IMR-90 (cell line): ENCODE measurements at places on chromosomes 13 and 19. TPM values are rescaled to one million over a fixed set of nuclear protein-coding genes. Genes with fewer than 3 reads are reported as not detected.

Gene LILRB1
- total RNA-seq: not detected in 2 replicates

Gene PEX11G
- total RNA-seq: 0.72 and 1.1 TPM in 2 replicates

Gene CFAP97D2
- total RNA-seq: not detected in 2 replicates

Gene FRY
- total RNA-seq: 3.0 and 4.2 TPM in 2 replicates

Gene COX7A1
- total RNA-seq: 0.54 and 1.1 TPM in 2 replicates

Gene FREM2
- total RNA-seq: not detected in 2 replicates

Gene PLPP2
- 2.3 and 2.8 TPM in 2 replicates for total RNA-seq

Gene CD177
- under 0.01 TPM in 1 of 2 replicates, not detected in the other for total RNA-seq

Gene SYT5
- total RNA-seq: under 0.01 TPM in 2 replicates

Gene LGALS4
- not detected in 2 replicates for total RNA-seq

Gene KIR3DL1
- total RNA-seq: not detected in 2 replicates

DNA sequence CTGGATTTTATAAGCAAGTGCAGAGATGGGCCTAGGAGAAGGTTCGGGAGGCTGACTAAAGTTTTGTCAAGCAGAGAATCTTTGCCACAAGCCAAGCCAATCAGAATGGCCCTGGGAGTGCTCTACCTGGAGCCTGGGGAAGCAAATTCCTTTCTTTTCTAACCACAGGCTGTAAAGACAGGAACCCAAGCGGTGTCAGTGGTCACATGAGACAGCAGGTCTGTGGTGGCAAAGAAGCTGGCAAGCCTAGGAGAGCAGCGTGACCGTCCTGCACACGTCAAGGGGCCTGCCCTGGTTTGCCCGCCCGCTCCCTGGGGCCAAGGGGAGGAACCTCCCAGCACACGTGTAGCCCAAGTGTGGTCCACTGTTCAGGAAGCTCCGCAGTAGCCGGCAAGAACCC, 90.8 kb downstream of the IPO5 start:
- no peak for DNase-seq

GRCh38 chr13:19766591-19766990, 16.2 kb downstream of the PSPC1 start:
- DNase-seq: no peak

- no peak for DNase-seq
Observed at GRCh38 chr19:44557933-44558332, 28.5 kb upstream of the CEACAM20 start.

DNA sequence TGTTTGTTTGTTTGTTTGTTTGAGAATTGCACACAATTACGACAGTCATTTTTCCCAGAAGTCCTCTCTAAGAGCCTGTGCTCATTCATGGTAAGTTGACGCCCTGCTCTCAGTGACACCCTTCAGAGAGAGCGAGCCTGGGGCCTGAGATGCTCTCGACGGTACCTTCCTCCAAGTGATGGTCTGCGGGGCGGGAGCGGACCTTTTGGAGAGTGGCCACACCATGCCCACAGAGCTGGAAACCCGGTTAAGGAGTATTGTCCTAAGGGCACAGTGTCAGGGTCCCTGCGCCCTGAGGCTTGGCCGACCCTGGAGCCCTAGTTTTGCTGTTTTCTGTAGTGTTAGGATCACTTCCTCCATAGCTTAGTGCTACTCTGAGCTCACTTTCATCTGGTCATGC, 3.6 kb downstream of the POP4 start:
- no peak for DNase-seq

GRCh38 chr13:73698859-73699258, 435.3 kb downstream of the KLF12 start:
- peak; percentile 44 for DNase-seq

DNA sequence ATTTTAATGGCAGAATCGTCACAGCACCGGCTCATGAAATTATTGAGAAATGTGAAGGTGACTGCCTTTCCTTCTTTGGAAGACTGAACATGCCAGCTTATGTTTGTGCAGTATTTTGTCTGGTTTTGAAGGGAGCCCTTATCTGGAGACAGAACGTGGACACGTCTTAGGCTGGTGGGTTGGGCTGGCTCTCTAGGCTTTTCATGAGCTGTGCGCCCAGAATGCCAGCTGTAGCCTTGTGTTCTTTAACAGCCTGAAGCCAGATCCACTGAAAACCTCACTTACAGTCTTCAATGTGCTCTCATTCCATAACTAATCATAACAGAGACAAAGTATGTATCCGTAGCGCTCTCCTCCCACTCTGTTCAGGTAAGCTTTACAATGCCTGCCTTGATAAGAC, 184.4 kb upstream of the HTR2A start:
- DNase-seq: no peak

DNA sequence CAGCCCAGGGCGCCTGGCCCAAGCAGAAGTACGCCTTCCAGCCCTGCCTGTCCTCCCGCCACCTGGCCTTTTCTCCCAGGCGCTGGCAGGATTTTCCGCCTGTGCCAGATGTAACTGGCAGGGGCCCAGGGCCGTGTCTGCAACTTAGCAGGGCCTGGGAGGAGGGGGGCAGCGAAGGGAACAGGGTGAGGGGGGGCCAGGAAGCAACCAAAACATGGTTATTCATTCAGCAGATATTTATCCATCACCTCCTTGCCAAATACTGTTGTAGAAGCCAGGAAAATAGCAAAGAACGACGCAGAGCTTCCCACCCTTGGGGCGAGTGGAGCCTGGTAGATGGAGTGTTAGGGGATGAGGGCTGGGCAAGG, 5.6 kb downstream of the TLE6 start:
- peak; percentile 68 for DNase-seq

DNA sequence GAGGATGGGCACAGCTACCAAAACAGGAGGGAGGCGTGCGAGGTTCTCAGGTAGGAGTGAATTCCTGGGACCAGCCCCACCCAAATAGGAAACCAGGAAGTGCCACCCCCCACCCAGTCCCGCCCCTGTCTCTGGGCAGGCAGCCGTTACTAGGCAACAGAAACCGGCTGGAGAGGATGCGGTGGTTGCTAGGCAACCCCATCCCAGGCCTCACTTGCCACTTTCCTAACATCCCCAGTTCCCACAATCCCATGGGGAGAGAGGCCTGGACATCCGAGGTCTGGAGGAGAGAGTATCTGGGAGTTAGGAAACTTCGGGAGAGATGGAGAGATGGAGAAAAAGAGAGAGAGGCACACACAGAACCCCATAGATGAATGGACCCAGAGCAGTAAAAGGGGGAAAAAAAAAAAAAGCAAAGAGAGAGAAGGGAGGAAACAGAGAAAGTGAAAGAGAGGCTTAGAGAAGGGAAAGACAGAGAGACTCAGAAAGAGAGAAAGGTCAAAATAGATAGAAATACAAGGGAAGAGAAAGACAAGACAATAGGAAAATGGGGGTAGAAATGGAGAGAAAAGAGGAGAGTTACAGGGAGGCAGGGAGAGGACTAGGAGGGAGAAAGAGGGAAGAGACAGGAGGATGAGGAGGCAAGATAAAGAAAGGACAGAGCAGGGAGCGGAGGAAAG, 3.8 kb downstream of the GRIK5 start:
- peak; percentile 19 for DNase-seq

GRCh38 chr13:45078003-45078402, 42.3 kb upstream of the GTF2F2 start:
- DNase-seq: no peak

DNA sequence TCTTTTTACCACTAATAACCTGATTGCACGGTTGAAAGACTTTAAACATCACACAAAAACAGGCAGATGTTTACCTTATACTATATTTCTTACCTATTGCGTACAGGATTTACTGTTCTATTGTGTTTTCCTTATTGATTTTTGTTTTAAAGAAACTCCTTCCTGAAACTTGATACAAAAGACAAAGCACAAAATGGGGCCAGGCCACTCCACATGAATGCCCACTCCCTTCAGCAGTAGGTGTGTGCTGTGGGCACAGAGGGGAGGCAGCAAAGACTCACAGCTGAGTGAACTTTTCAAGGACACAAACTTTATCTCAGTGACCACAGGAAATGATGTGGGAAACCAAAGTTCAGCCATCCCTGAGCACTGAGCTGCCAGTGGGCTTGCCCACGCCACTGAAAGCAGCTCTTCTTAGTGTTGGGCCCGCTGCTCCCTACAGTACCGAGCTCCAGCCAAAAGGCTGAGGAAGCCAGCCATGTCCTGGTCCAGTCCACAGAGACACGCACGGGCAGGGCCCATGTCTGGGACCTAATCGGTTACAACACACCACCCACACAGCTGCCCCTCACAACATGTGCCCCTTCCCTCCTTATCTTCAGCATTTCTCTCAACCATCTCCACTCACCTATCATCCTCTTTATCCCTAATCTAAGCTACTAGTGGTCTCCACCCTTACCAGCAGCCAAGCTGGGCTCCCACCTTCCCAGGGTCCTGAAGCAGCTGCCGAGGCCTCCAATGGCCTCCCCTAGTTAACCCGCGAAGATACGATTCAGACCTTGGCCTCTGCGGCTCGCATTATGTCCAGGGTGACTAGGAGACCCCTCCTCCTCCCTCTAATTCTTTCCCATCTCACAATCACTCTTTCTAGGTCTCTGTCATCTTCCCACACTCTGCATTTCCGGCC, 39.5 kb downstream of the ATP7B start:
- no peak for DNase-seq

- DNase-seq: peak; percentile 1
Observed at GRCh38 chr13:53200498-53201453, 172.2 kb downstream of the OLFM4 start.

GRCh38 chr19:45972947-45973540, 621 bp downstream of the NOVA2 start:
- no peak for DNase-seq

- no peak for DNase-seq
Observed at GRCh38 chr13:93955904-93956303, 523.6 kb downstream of the DCT start.

DNA sequence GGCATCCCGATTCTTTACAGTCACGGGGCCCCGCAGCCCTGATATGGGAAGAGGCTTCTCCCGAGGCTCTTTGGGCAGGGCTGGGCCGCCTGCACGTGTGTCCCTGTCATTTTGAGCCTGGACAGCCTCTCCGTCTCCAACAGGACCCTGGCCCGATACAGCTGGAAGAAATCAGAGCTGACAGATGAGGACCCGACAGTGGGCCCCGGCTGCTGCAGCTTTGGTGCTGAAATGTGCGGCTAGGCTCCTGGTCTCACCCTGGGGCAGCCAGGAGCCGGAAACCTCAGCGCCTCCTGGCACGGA, 3.2 kb downstream of the PIAS4 start:
- DNase-seq: no peak

- DNase-seq: peak; percentile 86
Observed at GRCh38 chr13:109156181-109156935, 526.9 kb downstream of the MYO16 start.

- DNase-seq: no peak
Observed at GRCh38 chr13:113917096-113917495, 53.2 kb upstream of the GAS6 start.

- no peak for DNase-seq
Observed at GRCh38 chr19:40627486-40628279, 26.5 kb downstream of the LTBP4 start.

GRCh38 chr13:98143601-98144026, 720 bp downstream of the FARP1 start:
- DNase-seq: peak; percentile 7

- DNase-seq: peak; percentile 12
Observed at GRCh38 chr13:113086031-113086750, 19.4 kb upstream of the F7 start.

DNA sequence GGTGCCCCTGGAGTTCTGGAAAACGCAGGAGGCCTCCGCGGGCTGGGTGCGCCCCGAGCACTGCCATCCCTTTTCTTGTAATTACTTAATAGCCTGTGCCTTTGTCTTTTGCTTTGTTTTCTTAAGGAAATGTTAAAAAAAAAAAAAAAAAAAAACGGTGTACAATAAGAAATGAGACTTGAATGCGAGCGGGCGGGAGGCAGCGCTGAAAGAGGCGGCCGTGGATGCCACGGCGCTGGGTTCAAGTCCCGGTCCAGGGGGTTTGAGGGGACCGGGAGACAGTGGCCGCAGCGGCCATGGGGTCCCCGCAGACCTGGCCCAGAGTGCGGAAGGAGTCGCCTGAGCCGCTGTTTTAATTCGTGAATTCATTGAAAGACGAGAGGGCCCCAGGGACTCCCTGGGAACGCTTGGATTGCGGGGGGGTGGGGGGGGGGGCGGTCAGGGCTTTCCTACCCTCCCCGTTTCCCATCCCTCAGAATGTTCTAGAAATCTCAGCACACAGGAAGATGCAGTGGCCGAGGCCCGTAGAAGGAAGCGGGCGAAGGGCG, 349.2 kb upstream of the ARGLU1 start:
- no peak for DNase-seq

DNA sequence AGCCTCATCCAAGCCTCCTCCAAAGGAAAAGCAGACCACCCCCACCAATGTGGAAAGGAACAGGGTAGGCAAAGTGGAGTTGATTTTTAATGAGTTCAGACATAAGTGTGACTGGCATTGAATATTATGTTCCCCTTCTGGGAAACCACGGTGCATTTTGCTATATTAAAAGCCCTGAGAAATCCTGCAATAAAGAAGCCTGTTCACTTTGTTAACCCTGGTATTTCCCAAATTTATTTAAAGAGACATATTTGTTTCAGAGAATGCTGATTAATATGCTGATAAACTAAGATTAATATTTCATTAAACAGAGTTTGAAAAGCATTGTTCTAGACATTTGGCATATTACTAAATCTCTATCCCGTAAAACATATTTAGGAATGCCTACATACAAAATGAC, 151.4 kb downstream of the FGF14 start:
- DNase-seq: no peak

DNA sequence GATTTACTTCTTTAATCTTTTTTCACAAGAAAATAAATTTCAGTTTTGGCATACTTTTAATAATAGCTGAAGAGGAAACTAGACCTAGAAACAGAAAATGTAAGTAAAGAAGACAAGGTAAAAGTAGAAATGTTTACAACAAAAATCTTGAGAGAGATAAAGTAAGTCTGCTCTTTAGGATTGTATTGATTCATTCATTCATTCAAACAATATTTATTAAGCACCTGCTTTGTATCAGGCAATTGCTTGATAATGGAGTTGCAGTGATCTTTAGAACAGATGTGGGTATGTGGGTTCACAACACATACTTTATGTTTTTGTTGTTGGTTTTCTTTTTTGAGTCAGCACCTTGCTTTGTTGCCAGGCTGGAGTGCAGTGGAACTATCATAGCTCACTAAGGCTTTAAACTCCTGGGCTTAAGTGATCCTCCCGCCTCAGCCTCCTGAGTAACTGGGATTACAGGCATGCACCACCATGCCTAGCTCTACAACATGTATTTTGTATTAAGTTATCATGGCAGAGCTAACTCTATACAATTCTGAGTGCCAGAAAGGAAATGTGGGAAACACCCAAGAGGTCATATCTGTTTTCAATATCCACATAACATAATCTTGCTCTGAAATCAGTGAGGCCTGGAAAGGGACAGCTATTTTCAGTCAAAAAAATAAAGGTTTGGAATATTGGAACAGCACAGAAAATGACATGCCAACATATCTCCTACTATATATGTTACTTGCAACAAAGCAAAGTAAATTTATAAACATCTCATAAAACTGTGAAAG, 8.8 kb upstream of the SPART start:
- no peak for DNase-seq
